ENCODE measurements at places on chromosomes 3 and 15.

- no peak for DNase-seq
Measured at GRCh38 chr15:95799286-95800200, 531.0 kb upstream of the NR2F2 start.

DNA sequence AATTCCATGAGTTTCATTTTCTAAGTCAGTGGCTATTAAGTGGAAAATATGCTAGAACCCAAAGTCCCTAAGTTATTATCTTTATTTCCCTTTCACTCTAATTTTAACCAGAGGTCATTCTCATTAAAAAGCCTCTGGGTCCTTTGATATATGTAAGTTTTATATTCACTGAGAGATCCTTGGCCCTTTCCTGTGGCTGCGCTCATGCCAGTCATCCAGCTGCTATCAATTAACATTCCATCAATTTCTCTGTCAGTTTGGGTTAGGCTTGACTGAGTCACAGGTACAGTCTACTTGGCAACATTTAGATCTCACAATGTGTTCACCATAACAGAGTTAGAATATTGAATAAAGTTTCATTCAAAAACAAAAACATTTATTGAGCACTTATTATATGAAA lies 58.0 kb upstream of the FBN1 start:
- no peak for DNase-seq

GRCh38 chr3:37492977-37493471 lies 318.6 kb upstream of the LRRFIP2 start:
- no peak for DNase-seq

DNA sequence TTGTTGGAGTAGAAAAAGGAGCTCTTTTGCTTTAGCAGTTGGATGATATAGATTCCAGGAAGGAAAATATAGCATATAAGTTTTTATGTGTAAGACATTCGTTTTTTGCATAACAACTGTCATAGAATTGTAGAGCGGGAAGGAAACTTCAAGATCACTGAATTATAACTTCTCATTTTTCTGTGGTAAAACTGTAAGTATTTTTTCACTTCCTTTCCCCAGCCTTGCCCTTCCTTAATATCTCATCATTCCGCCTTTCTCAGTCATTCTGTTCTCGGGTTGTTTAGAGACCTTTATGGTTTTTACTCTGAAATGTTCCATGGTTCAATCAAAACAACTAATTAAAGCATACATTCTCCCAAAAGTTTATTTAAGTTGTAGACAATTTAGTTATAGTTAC lies 1.1 kb downstream of the EAF2 start:
- DNase-seq = no peak

DNA sequence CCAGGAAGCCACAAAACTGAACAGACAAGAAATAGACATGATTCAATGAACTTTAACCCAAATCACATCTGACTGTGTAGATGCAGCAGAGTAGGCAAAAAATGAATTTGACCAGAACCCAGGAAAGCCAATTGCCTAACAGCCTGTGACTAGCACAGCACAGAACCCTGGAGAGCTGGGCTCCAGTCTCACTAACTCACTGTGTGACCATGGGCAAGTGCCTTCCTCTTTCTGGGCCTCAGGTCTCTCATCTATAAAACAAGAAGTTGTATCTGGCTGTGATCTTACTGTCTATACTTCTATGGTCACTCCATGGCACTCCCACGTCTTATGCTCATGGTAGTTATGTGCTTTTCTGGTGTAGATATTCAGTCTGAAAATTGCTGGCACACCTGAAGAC lies 48.1 kb upstream of the USP3 start:
- no peak for DNase-seq

DNA sequence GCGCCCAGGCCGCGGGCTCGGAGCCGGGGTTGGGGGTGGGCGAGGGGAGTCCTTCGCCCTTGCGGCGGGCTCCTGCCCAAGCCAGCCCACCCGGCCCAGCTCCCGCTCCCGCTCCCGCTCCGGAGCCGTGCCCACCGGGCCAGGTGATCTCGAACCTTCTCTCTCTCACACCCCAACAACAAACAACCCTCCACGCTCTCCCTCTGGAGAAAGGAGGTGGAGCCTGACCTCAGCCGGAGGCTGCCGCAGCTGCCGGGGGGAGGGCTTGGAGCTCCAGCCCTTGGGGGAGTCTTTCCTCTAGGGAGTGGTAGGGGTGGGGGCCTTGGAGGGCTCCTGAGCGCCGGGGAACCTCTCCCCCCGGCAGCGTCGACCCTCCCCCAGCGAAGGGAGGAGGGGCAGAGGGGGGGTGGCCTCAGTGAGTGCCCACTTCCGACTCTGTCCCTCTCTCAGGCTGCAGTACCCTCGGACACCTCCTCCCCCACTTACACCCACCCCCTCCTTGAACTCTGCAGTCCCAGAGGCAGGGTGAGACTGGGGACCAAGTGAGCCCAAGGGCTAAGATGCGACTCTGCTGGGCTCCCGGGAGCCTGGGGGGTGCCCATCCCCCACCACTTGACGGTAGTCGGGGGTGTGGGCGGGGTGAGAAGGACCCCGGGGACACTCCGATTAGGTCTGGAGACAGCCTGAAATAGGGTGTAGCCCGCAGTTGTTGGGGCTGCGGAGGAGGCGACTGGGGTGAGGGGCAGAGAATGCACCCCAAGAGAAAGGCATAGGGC lies 4.4 kb upstream of the BAHD1 start:
- DNase-seq = no peak

DNA sequence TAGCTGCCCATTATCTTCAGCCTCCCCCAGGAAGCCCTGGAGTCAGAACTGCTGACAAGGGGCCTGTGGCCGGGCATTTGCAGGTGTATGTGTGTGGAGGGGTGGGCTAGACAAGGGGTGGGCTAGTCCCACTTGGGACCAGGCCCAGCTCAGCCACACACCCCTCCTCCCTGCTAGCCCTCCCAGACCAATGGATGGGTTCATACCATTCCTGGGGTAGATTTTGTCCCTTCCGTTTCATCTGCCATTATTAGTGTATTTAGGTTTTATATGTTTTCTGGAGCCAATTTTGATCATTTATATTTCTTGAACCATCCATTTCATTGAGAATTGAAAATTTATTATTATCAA lies 42.2 kb downstream of the MRAS start:
- DNase-seq = no peak

- no peak for DNase-seq
Measured at GRCh38 chr3:172357850-172358754, 90.2 kb downstream of the GHSR start.

DNA sequence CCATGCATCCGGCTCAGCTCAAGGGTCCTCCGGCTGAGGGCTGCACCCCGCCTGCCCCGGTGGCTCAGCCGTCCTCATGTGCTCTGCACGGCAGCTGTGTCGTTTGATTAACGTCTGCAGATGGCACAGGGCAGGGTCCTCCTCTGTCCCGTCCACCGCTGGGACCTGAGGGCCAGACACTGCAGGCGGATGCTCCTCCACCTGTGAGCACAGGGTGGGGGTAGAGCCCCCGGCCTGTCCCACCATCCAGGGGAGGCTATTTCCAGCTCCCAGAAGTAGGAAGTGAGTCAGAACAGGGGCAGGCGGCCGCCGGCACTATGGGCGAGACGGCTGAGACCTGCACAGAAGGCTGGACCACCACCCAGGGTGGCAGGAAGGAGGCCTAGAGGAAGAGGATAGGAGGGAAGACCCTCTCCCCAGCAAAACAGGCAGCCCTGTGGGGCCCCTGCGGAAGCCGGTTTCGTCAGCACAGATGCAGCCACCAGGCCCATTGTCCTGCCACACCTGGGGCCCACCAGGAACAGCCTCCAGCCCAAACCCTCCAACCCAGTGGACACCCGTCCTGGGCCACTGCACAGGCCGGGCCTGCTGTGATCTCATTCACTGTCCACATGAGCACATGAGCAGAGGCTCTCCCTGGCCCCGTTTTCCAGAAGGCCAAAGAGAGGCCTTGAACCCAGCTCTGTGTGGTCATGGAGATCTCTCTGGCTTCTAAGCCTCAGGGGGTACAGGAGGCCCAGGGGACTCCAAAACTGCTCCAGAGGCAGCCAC lies 12.6 kb upstream of the PLXND1 start:
- no peak for DNase-seq
